ENCODE measurements at places on chromosomes 3 and 15. TPM values are rescaled to one million over a fixed set of nuclear protein-coding genes. Genes with fewer than 3 reads are reported as not detected.

GRCh38 chr15:30979457-30979856 is 12.0 kb downstream of the MTMR10 start:
- no peak for DNase-seq

DNA sequence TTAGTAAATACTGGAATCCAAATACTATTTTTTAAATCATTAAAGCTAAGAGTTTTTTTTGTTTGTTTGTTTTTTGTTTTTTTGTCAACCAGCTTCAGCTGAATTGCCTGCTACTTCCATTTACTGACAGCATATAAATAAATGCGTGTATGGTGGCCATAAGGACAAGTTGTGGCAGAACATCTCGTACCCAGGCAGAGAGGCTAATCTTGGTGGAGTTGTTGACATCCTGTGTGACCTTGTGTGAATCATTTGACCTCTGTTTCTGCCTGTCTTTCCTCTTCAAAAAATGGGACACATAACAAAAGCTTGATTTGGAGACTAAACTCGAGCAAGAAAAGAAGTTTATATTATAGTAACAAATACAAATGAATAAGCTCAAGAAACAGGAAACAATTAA is 734.2 kb downstream of the MCTP2 start:
- DNase-seq: no peak

GRCh38 chr3:117547956-117548550 is 838.5 kb downstream of the TUSC7 start:
- peak; percentile 41 for DNase-seq

DNA sequence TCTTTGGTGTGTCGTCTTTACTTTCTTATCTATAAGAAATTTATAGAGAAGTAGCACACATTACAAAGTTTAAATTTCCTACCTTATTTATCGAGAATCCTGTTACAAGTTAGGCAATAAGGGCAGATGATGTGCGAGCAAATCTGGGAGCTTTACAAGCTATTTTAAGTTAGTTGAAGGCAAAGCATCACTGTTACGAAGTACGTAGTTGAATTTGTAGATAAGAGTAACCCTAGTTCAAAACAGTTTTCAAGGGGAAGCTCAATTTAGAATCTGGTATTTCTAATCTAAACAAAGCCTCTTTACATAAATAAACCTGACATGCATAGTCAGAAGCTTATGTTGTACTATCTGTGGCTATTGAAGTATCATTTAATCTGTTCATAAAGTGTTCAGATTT is 8.4 kb downstream of the KBTBD8 start:
- no peak for DNase-seq

- no peak for DNase-seq
Measured at GRCh38 chr15:55685286-55685685, 57.7 kb downstream of the PRTG start.

DNA sequence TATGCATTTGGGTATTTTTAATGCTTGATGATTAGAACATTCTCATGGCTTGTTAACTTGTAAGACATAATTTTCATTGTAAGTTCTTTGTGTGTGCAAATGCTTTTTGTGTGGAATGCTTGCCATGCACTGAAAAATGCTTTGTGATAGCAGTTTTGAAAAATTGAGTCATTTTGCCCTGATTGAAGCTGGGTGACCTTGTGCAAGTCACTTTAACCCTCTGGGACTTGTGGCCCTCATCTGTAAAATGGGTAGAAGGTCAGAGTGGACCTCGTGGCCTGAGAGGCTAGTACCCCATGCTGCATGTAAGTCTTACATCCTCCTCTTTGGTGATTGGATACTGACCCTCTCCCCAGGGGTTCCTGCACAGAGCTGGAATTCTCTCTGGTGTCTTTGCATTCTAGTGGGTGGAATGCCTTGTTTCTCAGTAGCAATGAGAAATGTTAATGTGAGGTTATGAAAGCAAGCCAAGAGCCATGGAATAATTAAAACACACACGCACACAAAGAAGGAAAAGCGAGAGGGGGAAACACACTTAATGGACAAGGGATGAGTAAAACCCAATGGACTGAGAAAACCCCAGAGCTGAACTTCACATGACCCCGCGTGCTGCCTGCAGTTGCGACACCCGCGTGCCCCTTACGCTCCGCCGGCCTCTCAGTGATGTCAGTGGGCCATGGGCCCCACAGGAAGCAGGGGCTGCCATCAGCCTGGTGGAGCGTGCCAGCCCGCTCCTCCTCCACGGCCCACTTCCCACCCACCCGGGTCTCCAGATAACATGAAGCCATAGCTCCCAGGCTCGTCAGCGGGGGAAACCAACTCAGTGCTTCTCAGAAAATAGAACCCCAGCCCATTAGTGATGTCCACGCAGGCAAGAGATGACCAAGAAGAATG is 44.0 kb downstream of the SMAD3 start:
- DNase-seq: peak; percentile 88

- no peak for DNase-seq
Measured at GRCh38 chr3:127975153-127976029, 60.4 kb downstream of the KBTBD12 start.

- no peak for DNase-seq
Measured at GRCh38 chr15:83854321-83854720, 200.4 kb downstream of the ADAMTSL3 start.

- peak; percentile 6 for DNase-seq
Measured at GRCh38 chr3:158539414-158540014, 31.5 kb upstream of the MLF1 start.

DNA sequence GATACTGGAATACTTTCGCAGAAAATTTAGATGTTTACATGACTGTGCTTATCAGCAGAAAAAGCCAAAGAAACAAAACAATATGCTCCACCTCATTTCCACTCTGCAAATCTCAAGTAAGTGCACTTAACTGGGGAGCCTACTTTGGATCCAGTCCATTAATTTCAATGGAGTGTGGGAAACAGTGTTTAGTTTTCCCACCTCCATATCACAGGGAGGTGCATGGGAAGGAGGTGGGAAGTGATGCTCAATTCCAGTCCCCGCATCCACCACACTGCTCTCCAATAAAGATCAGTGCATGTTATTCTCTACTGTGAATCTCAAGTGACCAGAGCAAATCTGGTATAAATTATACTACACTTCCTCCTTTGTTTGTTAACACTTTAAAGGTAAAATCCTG is 2.9 kb downstream of the NEDD4 start:
- DNase-seq: no peak

DNA sequence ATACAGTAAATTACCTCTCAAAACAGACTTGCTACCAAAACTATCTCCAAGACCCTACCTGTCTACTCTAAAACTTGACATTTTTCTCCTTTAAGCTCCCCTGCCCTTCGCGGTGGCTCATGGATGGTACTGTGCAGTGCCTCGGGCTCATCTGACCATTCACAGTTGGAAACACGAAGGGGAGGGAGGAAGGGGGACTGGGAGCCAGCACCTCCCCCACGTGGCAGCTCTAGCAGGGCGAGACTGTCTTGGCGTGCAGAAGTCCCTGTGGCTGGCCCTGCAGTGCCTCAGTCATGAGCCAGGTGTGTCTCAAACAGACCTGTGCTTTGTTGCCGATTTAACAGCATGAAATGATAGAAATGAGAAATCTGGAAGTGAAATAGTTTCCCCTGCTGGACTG is 372.0 kb downstream of the GABRG3 start:
- DNase-seq: no peak

- DNase-seq: no peak
Measured at GRCh38 chr3:4078903-4079302, 224.3 kb upstream of the SETMAR start.

GRCh38 chr3:184663756-184664155 is 48.1 kb downstream of the MAGEF1 start:
- DNase-seq: no peak

- no peak for DNase-seq
Measured at GRCh38 chr3:178671791-178672190, 135.6 kb downstream of the KCNMB2 start.

DNA sequence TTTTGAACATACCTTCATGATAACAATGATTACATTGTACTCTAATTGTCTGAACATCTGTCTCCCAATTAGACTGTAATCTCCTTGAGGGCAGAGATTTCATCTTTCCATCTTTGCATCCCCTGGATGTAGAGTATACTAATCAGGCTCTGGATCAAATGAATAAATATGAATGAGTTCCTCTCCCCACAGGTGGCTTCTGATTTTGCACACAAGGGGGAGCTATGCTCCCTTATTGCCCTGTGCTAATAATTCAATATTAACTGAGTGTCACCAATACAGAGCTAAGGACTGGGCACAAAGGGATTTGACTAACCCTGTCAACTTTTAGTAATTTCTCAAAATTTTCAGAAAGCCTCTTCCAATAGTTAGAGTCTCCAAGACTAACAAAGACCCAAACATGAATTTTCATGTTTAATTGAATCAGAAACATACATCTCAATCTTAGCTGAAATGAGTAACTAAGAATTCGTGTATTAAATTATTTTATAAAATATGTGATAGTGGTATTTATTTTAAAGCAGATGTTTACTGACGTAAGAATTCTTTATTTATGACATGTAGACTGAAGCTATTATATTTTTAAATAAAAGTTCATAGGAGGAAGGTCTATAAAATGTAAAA is 3.0 kb downstream of the DUOXA1 start:
- no peak for DNase-seq

GRCh38 chr3:74824366-74824765 is 209.9 kb upstream of the CNTN3 start:
- DNase-seq: no peak

- DNase-seq: no peak
Measured at GRCh38 chr3:156477323-156477722, 77.6 kb downstream of the SSR3 start.

Gene ANKRD63
- 0.08 TPM for polyA plus RNA-seq

Gene PPP1R14D
- polyA plus RNA-seq: 0.45 TPM

Gene CRTAP
- 173 TPM for polyA plus RNA-seq

Gene MAPKAPK3
- polyA plus RNA-seq: 16.0 TPM

Gene NR1I2
- not detected for polyA plus RNA-seq

Gene GOLGA8G
- 0.03 TPM for polyA plus RNA-seq

Gene CRYBG3
- polyA plus RNA-seq: 3.6 TPM

Gene RAB6B
- 3.4 TPM for polyA plus RNA-seq

Gene PLA2G4E
- polyA plus RNA-seq: not detected

Gene CLDND1
- polyA plus RNA-seq: 45.2 TPM

Gene COL8A1
- polyA plus RNA-seq: not detected
